ENCODE measurements at places on chromosomes 7 and 10.

DNA sequence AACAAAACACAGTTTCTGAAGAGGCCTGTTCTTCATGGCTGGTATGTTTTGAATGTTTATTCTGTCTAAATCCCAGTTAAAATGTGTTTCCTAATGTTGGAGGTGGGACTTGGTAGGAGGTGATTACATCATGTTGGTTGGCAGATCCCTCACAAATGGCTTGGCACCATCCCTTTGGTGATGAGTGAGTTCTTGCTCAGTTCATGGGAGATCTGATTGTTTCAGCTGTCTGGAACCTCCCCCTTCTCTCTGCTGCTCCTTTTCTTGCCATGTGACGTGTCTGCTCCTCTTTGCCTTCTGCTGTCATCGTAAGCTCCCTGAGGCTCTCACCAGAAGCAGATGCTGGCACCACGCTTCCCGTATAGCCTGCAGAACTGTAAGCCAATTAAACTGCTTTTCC is 383.6 kb upstream of the TPK1 start:
- no peak for DNase-seq

- DNase-seq, result peak; percentile 15
Measured at GRCh38 chr10:131972474-131973071, 9.2 kb downstream of the BNIP3 start.

GRCh38 chr7:81410471-81411117 is 359.3 kb downstream of the HGF start:
- DNase-seq, result no peak

DNA sequence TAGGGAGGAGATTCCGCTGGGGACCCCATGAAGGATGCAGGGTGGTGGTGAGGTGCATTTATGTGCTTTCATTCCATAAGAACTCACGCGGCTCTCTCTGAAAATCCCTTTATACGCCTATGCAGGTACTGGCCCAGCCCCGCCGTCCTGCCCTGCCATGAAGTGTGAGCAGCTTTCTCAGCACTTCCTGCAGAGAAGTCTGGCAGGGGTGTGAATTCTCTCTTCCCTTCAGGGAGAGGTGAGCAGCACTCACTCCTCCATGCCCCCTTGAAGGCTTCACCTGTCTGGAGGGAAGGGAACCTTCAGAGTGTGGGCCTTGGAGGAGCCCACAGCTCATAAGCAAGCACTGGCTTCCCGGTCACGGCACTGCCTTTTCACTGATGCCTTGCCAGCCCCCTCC is 34.0 kb downstream of the PPP2R2D start:
- DNase-seq, result no peak

GRCh38 chr7:112970771-112971170 is 115.9 kb downstream of the GPR85 start:
- DNase-seq, result no peak

GRCh38 chr7:359766-360361 is 69.9 kb downstream of the FOXL3 start:
- no peak for DNase-seq

DNA sequence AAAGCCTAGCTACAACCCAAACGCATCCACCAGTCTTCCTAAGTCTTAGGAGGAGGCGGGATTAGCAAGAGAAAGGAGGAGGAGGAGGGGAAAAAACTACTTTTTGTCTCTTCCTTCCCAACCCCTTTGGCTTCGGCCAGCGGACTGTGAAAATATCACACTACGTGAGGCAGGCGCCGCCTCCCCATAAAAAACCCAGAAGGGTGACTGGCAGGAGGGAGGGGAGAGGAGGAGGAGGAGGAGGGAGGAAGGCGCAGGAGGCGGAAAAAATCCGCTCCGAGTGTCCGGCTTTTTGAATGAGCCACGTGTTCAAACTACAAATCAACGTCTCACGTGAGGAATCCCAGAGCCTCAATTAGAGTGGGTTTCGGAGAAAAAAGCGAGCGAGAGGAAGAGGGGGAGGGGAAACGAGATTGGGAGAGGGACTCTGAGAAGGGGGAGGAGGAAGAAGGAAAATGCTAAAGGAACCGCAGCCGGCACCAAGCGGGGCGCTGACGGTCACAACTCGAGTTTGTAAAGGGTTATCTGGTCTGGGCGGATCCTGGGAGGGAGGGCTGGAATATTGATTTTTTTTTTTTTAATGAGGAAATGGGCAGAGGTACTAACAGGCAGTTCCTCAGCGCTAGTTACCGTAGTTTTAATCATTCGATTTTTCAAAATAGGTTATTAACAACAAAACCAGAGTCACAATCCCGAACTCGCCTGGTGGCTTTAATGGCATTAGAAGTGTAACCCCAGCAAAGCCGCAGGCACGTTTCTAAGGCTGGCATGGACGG is at the start of gene IGF2BP3:
IGF2BP3 (minus strand) TSS at position 162 of the 776 bp plus-strand sequence. CDS start 381 bp downstream, outside the sequence.
- DNase-seq, result peak; percentile 19

- no peak for DNase-seq
Measured at GRCh38 chr7:73442903-73443500, 9.4 kb downstream of the FZD9 start.

DNA sequence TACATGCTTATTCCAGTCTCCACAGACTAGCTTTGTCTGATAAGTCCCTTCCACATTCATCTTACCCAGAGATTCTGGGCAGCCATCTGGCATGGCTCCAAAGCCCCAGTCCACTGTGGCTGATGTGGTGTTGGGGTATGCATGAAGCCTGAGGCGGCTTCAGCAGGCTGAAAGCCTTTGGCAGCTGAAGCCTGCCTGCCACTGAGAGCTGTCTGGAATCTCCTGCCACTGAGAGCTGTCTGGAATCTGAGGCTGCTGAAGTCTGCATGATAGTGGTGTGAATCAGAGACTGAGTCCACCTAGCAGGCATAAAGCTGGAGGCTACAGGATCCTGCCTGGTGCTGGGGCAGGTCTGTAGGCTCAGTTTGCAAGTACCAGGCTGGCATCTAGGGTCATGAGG is 87.1 kb downstream of the DYNC1I1 start:
- DNase-seq, result no peak

- DNase-seq, result no peak
Measured at GRCh38 chr7:34123316-34123715, 218.0 kb downstream of the BMPER start.

- DNase-seq, result no peak
Measured at GRCh38 chr10:9260690-9261089, 1206.2 kb downstream of the GATA3 start.

DNA sequence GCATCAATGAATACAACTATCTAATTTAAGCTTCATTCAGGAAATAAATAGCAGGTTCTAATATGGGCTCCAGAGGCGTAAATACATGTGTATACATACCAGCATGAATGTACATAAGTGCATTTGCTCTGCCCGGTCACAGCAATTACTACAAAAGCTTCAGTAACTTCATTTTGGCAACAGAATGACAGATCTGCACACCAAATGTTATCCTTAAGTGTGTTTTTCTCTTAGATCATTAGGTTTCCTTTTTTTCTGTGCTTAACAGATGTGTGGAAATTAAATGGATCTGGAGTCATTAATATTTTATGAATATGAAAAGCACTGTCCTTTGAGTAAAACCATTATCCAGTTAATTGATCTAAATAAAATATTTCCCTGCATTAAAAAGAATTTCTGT is 159.0 kb upstream of the MEOX2 start:
- no peak for DNase-seq

Measured in stimulated activated CD4-positive, alpha-beta T cell treated with anti-CD3 and anti-CD28 coated beads, Interleukin-12 subunit alpha, Interleukin-12 subunit beta, amount 100 ng/mL, for 4 hours (primary cell).